Occipital lobe (tissue), 3 donors: ENCODE measurements at places on chromosomes 1 and 21.

DNA sequence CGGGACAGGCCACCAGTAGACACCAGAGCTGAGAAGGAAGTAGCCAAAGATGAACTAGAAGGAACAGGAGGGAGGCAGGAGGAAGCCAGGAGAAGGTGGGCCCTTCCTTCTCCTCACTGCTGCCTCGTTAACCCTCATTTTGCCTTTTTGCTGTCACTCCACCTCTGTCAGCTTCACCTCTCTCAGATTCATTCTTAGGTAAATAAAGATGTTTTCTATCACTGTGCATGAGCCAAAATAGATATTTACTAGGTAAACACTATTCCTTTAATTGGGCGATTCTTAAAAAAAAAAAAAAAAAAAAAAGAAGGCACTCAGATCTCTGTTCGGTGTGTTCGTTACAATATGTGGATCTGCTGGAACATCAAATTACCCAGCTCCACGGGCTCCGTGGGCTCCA, 112.3 kb downstream of the GLUL start:
- DNase-seq = no peak

GRCh38 chr1:9280015-9280860, 12.5 kb upstream of the SPSB1 start:
- peak; percentile 46 for DNase-seq

- no peak for DNase-seq
Measured at GRCh38 chr1:196466654-196467053, 141.6 kb downstream of the KCNT2 start.

DNA sequence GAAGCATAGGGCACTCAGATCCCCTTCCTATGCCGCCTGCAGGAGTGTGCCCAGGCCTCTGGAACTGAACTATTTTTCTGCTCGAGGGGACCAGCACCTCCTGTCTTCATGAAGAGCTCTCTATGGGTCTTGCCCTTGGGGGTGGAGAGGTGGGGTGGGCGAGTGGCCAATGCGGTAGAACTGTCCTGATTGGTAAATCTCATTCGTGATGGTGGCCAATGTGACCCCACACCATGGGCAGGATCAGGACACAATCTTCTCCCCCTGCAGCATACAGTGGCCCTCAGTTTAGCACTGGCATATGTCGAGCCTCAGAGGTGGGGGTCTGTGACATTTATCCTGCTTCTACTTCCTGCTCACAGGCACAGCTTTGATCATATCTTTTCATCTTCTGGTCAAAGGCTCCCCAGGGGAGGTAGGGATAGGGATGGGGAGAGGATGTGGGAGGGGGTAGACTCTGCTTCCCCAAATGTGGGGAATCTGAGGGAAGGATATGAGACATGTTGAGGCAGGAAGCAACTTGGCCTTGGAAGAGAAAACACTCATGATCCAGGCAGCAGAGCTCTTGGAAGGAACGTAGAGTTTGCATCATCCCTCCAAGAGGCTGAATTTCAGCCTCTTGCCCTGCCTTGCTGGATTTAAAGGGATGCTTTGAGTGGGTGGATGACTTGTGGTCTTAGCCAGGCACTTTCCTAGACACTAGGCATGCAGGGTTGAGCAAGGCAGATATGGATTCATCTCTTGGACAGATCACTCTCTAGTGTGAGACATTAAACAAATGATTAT, 81.8 kb downstream of the LAMC2 start:
- DNase-seq = no peak

DNA sequence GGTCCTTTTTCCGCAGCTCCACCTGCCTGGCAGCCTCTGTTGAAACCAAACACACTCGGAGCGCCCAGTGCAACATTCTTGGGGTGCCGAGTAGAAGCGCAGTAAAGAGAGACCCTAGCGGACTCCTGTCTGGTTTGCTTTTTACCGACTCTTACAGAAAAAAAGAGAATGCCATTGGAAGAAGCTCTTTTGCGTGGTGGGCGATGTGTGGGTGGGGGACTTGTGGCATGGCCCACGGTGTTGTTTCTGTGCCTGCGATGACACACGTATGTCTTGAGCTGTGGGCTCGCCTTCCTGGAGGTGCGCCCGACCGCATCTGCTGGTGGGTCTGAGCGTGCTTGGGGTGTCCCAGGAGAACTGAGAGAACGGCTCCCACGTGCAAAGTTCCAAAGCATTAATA, 7.3 kb upstream of the BARHL2 start:
- no peak for DNase-seq

- DNase-seq = no peak
Measured at GRCh38 chr1:225044258-225044657, 114.8 kb downstream of the DNAH14 start.

- no peak for DNase-seq
Measured at GRCh38 chr1:245406426-245406825, 251.6 kb downstream of the KIF26B start.

- no peak for DNase-seq
Measured at GRCh38 chr1:9338397-9339246, 45.9 kb downstream of the SPSB1 start.

DNA sequence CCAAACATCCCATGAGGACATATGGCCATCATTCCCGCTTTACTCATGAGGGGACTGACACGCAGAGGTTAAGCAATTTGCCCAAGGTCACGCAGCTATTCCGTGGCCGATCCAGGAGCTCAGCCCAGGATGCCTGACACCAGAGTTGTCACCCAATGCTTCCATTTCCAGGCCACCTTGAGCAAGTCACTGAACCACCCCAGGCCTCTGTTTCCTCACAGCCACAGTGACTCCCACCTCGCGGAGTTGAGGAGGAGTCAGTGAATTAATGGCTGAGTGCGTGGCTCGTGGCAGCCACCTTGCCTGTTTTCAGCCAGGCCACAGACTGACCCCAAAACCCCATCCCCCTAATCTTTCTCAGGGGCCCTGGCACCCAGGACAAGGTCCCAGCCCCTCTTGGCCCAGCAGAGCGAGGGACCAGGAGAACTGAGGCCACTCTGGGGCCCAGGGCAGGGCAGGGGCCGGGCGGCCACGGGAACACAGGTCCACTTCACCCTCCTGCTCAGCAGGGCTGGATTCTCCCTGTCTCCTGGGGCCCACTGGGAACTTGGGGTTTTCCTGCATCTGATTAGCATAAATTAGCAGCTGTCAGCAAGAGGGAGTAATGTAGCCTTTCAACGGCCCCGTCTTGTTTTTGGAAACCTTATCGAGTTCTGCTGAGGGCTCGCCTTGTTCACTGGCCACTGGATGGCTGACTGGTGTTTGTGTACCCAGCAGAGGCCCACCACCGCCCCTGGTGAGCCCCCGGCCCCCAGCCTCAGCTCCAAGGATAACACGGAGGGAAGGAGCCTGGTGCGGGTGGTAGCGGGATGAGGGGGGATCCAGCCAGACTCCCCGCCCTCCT, 19.7 kb upstream of the LAPTM5 start:
- no peak for DNase-seq

DNA sequence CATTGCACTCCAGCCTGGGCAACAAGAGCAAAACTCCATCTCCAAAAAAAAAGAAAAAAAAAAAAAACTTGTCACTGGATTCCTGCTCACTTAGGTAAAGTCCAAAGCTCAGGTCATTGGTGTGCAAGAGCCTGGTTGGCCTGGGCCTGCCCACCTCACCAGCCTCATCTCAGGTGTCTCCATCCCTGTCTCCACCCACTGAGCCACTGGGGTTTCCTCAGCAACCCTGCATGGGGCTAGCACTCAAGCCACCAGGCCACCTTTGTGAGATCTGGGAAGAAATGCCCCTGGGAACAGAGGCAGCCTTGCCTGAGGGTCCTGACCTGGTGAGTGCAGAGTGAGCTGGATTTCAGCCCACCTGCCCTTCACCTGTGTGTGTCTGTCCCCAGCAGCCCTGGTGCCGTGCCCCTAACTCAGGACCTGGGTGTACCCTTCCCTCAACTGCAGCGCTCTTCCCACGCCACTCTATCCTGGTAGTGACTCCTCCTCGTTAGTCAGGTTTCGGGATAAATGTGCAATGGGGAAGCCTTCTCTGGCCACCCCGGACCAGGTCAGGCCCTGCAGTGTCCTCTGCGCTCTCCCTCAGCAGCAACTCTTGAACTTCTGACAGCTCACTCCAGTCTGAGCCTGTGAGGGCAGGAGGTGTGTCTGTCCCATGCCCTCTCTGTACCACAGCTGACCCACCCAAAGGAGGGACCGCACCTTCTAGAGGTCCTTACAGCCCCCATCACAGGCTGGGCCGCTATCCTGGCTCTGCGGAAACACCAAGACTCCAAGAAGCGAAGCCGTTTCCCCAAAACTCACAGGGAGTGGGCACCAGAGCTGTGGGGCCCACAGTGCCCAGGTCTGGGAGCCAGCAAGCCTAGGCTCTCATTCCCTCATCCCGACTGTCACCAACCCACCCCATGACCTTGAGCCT, 3.3 kb downstream of the PDZK1IP1 start:
- DNase-seq = no peak

DNA sequence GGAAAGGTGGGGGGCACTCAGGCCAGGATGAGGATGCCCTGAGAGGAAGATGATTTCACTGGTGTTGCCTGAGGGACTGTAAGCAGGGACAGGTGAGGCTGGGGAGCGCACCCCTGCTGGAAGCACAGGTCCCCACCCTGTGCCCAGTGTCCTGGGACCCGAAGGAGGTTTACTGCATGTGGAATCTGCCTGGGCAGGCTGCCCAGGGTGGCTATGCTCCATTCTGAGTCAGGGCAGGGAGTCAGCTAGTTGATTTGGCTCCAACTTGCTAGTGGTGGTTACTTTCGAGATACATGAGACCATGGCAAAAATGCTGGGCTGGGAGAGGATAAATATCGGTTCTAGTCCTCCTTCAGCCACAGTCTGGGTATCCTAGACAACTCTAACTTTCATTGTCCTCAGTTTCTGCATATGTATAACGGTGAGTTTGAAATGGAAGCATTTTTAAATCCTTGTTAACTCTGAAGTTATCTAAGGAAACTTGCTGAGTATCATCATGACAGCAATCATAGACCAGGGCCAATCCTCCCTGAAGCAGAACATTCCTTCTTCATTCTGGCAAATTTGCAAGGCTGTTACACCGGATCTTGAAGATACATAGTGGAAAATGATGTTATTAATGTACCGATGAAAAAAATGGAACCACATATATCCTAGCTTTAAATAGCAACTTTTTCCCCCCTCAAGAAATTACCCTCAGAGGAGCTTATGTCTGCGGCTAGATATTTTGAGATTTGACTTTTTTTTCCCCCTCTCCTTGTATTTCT, 7.7 kb downstream of the TLR5 start:
- no peak for DNase-seq

DNA sequence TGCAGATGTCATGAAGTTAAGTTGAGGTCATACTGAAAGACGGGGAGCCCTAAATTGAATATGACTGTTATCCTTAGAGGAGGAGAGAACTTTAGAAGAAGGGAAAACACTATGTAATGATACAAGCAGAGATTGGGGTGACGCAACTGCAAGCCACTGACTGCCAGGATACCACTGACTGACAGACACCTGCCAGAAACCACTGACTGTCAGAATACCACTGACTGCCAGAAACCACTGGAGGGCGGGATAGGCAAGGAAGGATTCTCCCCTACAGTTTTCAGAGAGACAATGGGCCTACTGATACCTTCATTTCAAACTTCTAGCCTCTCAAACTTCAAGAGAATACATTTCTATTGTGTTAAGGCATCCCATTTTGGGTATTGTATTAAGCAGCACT, 388.7 kb downstream of the USH2A start:
- DNase-seq = no peak

GRCh38 chr1:22534951-22535350, 28.3 kb upstream of the EPHA8 start:
- no peak for DNase-seq

GRCh38 chr1:164604541-164604940, 45.6 kb downstream of the PBX1 start:
- no peak for DNase-seq

GRCh38 chr1:152109231-152109997, 5.8 kb downstream of the TCHH start:
- no peak for DNase-seq

GRCh38 chr1:42133809-42134526, 19.2 kb upstream of the GUCA2B start:
- no peak for DNase-seq

DNA sequence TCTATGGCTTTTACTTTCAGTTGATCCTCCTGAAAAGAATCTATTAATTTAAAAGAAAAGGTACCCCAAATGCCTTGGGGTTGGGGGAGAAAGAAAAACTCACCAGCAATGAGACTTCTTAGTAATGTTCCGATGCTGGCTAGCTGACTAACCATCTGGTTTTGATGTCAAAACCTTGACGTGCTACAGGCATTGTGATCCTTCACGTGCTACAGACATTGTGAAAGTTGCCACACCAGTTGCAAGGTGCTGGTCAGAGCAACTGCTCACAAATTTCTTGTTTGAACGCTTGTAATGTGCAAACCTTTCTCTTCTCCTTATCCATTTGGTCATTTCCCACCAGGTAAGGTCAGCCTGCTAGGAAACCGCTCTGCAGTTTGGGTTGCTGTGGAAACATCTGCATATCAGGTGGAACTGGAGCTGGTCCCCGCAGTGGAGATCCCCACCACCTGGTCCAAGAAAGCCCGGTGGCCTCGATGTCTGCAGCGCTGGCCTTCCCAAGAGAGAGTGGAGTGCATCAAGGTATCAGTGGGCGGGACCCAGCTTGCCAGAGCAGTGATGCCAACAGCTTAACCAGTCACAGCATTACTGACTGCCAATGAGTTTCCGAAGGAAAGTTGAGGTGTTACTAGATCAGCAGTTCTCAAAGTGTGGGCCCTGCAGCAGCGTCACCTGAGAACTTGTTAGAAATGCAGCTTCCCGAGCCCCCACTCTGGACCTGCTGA, 16.1 kb downstream of the MAB21L3 start:
- DNase-seq = no peak

DNA sequence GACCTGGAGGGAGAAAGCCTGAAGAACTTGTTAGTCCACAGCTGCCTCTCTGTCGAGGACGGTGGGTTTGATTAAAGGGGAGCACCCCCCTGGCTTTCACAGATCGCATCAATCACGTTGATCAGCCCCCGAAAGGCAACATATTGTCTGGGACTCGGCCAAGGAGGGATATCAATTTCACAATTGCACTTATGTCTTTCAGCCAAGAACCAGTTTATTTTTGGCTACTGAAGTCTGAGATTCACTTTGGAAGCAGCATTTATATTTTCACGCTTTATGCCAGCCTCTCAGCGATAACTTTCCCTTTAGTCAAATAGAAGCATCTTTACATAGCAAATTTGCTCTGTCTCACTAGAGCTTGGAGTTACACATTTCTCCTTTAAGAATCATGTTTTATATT, 253.2 kb upstream of the RRP15 start:
- DNase-seq = no peak

- no peak for DNase-seq
Measured at GRCh38 chr1:160797861-160798273, 1.9 kb downstream of the LY9 start.

- no peak for DNase-seq
Measured at GRCh38 chr1:119324198-119324597, 44.4 kb upstream of the HAO2 start.
